Activated T-helper 2 cell treated with anti-CD3 and anti-CD28 coated beads, Interferon-gamma antibody, Interleukin-2, Interleukin-4, amounts not matched to agents 10 μg/mL and 5 μg/mL and 100 μg/mL, durations not matched to agents 14 hours and 24 hours and 36 hours (primary cell): ENCODE measurements at places on chromosomes 6 and 20.
A peak's percentile ranks its signal among the peaks of the same experiment; 100 is the strongest.

DNA sequence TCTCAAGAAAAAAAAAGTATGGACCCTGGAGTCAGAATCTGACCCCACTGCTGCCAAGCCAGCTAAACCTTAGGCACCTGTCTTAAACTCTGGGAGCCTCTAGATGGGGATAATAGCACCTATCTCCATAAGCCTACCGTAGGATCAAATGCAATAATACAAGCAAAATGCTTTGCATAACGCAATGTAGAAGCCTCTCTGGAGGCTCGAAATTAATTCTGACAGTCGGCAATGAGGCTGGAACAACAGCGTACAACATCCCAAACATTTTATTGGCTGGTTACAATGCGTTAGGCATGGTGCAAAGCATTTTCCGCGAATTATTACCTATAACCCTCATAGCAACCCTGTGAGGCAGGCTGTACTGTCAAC, 521 bp downstream of the CDK5RAP1 start:
- no peak for DNase-seq

DNA sequence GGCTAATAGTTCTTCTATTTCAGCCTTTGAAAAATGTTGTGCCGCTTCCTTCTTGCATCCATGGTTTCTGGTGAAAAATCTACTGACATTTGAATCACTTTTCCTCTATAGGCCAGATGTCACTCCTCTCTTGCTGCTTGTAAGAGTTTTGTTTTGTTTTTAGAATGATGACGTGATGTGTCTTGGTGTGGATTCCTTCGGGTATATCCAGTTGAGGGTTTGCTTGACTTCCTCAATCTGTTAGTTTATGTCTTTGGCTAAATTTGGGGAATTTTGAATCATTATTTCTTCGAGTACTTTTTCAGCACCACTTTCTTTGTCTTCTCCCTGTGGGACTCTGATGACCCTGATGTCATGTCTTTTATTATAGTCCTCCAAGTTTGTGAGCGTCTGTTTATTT, 175.5 kb downstream of the MYLK4 start:
- DNase-seq, result no peak

DNA sequence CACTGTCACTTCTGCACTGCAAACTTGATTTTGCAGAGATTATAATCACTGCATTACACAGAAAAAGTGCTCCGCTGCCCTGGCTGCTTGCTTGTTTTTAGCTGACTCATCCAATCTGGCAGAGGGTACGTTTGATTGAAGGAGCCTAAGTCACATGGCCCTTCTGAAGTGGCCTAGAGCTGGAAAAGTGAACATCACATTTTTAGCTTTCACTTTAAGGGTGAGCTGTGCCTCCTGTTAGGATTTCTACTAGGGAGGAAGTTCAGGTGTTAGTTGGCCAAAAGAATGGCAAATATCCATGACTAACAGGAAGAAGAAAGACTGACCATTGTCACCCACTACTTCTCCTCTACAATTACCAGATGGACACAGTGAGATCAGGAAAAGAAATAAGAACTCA, 889.1 kb upstream of the MAP3K7 start:
- DNase-seq, result no peak

DNA sequence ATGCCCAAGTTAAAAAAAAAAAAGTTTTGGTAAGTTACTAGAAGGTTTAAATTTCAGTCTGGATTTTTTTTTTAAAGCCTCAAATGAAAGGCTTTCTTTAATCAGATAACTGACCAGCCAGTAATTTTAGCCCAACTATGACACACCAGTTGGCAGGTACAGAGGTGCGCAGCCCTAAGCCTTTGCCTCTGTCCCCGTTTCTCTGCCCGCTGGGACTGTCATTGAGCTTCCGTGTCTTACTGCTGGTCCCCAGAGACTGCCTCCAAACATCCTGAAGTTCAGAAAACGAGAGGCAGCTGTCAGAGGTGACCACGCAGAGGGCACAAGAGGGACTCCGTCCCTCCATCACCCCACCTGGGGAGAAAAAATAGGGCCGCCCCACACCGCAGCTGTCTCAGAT, 118.2 kb downstream of the RPS12 start:
- no peak for DNase-seq

- DNase-seq, result no peak
Observed at GRCh38 chr6:111406200-111406721, 76.8 kb downstream of the REV3L start.

- DNase-seq, result no peak
Observed at GRCh38 chr20:16390991-16391390, 182.3 kb downstream of the KIF16B start.

DNA sequence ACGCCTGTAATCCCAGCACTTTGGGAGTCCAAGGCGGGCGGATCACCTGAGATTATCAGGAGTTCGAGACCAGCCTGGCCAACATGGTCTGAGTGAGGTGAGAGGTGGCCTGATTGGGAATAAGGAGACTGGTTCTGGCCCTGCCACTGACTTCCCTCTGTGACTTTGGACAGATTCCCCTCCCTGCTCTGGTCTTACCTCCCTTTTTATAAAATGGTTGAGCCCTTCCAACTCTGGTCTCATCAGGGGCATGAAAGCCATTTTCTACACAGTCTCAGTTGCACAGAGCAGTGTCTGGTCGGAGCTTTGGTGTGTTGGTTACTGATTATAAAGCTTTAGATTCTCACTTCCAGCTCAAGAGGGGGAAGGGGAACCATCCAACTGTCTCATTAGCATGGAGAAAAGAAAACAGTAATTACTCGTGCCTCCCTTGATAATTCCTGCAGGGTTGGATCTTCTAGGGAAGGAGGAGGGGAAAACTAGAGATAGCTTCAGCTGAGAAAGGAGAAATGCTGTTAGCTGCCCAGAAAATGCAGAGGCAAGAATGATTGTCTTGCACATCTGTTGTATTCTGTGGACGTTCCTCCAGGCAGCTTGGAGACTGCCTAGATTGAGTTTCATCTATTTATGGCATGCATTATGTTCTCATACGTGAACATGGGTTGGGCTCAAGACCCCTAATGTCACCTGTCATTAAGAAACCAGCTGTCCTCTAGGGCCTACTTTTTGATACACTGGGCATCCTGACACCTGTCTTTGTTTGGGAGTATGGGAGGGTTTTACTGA, 30.4 kb downstream of the RALY start:
- no peak for DNase-seq

DNA sequence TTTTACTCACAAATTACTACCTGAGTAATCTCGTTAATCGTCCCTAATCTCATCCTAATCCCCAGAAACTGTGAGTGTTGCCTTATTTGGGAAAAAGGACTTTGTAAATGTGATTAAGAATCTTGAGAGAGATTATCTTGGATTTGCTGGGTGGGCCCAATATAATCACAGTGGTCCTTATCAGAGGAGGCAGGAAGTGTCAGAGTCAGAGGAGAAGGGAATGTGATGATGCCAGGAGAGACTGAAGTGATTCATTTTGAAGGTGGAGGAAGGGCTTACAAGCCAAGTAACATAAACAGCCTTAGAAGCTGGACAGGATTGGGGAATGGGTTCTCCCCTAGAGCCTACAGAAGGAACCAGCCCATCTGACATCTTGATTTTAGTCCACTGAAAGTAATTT, 16.7 kb downstream of the RPP21 start:
- DNase-seq, result no peak

- no peak for DNase-seq
Observed at GRCh38 chr6:13425943-13426931, 61.2 kb downstream of the GFOD1 start.

GRCh38 chr20:3174442-3175261, 1.3 kb upstream of the LZTS3 start:
- no peak for DNase-seq

DNA sequence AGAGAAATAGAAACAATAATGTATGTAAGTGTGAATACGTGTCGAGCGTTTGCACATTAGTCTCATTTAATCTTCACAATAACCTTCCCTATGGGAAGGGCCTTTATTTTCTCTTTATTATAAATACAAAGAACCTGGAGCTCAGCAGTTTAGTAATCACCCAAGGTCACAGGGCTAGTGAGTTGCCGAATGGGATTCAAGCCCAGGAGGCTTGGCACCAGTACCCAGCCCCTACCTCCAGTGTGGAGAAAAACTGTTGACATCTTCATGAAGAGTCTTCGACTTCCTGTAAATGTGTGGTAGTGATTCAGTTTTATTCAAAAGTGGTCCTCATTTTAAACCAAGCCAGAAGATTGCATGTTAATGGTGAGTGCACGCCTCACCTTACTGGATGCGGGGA, 162.8 kb downstream of the SCML4 start:
- DNase-seq, result no peak

DNA sequence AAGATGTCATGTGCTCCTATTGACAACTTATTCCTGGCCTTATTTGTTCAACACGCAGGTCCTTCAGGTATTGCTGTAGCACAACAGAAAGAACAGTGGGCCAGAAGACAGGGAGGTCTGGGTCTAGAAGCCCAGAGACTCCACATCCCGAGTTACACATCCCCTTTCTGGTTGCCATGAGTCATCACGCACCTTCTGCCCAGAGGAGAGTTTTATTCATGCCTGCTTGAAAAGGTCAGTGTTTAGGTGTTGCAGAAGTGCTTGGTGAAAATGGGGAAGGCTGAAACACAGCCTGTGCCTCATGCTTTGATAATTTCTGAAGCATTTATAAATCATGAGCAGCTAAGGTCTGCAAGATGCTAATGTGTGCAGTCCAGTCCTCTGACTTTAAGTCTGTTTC, 256.4 kb downstream of the GMPR start:
- no peak for DNase-seq

DNA sequence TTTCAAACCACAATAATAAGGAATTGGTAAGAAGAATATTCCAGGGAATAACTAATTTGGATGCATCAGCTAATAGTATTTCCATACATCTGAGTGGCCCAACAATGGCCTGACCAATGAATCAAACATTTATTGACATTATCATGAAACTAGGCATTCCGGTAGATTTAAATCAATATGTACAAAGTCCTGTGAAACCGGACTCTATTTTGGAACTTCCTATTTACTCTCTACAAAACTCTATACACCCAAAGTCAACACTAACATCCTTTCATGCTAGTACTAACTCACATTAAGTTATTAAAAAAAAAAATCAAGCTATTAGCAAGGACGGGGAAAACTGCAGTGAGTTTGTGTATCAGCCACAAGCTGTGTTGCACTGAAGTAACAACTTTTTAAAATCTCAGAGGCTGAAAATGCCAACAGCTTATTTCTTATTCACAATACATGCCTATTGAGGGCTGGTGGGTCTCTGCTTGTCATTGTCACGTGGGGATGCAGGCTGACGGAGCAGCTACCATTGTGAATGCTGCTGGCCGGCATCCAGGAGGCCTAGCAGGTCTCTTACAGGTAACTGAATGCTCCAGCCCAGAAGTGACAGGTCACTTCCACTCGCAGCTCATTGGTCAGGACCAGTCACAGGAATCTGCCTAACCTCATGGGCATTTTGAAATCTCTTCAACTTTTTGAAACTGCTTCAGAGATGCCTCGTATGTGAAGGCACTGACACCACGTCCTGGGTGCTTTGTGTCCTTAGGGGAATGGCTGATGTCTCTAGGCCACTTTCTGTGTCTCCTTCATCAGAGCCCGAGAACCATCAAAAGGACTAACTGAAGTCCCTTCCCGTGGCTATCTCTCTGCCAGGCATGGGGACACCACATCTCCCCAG, 76.3 kb downstream of the SLC22A23 start:
- no peak for DNase-seq

- no peak for DNase-seq
Observed at GRCh38 chr20:37789408-37789807, 95.6 kb downstream of the CTNNBL1 start.

GRCh38 chr6:108013787-108014439, 55.9 kb upstream of the SEC63 start:
- no peak for DNase-seq

GRCh38 chr6:168640768-168641167, 199.8 kb downstream of the SMOC2 start:
- DNase-seq, result no peak

GRCh38 chr6:156451088-156451487, 326.1 kb upstream of the ARID1B start:
- DNase-seq, result no peak

DNA sequence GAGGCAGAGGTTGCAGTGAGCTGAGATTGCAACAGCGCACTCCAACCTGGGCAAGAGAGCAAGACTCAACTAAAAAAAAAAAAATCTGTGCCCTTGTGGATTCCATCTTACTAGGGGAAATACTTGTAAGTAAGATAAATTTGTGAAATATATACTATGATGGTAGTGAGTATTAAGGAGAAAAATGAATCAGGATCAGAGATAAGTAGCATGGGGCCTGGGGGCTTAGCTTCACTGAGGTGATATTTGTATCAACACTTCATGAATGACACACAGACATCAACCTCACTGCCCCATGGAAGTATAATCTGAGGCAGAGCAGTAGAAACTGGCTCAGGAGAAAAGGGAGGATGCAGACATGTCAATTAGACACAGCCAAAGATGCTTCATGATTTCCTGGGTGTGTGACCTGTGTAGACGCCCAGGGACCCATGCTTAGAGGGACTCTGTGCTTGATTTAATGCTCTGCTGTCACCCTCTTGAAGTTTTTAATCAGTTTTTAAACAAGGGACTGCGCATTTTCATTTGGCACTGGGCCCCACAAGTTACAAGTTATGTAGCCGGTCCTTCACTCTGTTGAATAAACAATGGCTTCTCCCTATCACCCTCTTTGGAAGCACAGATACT, 41.9 kb downstream of the PCNA start:
- DNase-seq, result no peak

DNA sequence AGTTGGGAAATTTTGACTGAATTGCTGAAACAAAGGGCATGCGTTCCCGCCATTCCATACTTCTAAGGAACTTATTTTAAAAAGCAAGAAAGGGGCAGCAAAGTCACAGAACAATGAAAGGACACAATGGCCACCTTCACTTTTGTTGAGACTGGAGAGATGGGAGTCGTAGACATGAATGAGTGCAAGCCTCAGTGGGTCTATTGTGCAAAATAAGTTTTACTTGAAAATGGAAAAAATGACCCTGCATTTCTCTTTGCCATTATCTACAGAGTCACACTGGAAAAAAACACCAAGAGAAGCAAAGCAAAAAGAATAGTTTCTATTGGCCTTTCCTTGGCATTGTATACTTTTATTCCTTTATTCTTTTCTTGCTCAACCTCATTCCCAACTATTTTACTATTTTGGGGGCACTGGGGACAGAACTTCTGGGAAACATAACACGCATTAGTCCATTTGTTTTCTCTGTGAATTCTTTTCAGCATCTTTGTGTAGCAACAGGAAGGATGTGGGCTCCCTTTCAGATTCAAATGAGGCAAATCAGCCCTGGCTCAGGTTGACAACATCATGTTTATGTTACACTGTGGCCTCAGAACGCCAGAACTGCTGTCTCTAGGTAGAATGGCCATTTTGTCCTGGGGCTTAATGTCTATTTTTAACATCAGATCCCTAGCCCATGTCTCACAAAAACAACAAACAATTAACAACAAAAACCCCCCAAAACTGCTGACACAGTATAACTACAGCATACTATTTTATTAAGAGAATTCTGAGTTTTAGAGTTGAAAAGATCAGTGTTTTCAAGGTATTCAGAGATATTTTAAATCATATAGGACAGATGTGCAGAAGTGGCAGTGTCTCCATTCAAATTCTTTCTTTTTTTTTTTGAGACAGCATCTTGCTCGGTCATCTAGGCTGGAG, 122.2 kb downstream of the FYN start:
- peak; percentile 53 for DNase-seq

GRCh38 chr6:10000551-10000950, 414.3 kb downstream of the TFAP2A start:
- no peak for DNase-seq
